DMS 273 treated with DMSO at 0.1 percent for 48 hours (cell line): ENCODE measurements at places on chromosomes 4 and X.

DNA sequence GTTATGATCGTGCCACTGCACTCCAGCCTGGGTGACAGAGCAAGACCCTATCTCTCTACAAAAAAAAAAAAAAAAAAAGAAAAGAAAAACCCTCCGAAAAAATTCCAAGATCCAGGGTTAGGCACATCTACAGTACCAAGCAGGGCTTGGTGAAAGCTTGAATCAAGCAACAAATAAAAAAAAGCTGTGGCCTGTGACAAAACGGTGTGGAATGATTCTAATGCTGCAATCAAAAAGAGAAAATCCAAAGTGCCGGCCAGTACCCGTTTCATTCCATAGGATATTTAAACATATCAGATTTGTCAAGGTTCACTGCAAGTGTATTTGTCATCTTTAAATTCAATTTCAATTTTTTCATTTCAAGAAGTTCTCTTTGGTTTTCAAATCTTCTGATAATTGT lies 20.5 kb downstream of the RWDD4 start:
- DNase-seq, result no peak

DNA sequence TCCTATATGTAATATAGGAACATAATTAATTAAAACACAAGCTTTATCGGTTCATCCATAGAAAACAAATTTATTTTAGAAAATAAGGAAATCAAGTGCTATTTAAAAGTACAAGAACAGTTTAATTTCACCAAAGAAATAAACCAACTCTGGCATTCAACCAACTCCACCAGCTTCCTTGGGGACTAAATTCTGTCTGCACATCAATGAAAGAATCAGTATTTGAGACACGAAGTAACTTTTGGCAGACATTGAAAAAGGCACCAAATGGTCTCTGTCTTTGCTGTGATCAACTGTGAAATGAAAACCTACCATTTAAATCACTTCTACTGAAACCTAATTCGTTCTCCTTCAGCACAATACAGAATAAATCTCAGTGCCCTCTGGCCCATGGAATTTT lies 719.7 kb upstream of the GRIA3 start:
- DNase-seq, result no peak

DNA sequence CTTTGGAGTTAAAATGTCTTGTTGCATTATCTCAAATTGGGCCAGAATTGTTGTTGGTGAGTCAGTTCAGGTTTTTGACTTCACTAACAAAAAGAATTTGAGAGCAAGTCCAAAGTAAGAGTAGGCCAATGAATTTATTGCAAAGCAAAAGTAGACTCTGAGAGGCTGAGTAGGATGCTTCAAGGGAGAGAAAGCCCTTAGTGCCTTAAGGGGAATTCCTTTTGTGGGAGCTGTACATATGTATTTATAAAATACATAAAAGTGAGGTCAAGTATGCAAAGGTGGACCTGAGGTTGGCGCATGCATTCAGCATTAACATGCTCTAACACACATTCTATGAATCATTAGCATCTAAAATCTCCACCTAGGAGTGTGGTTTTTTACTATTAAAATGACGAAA lies 565.4 kb downstream of the GRXCR1 start:
- no peak for DNase-seq

GRCh38 chr4:158856852-158857251 lies 88.0 kb downstream of the FNIP2 start:
- DNase-seq, result peak; percentile 8

- no peak for DNase-seq
These were observed 64.3 kb downstream of the TASL start for GRCh38 chrX:30513284-30513683.

DNA sequence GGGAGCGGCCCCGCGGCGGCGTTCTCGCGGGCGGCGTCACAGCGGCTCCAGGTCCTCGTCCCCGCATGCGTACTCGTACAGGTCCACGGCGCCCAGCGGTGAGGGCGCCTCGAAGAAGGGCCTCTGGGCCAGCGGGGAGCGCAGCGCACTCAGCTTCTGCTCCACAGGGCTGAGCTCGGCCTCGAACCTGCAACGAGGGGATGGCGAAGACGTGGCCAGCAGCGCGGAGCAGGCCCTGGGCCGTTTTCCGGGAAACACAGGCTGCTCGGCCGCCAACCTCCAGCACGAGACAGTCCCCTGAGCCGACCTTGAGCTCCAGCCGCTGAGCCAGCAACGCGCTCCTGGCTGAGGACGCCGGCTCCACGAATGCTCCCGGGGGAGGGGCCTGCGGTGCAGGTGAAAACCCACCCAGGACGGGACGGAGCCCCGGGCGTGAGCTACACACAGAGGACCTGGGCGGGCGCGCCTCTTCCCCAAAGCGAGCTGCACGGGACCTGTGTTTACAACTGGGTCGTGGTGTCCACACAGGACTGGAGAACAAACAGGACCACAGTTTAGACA lies 15.8 kb upstream of the GTPBP6 start:
- DNase-seq, result no peak

GRCh38 chr4:16051980-16052379 lies 31.8 kb downstream of the PROM1 start:
- DNase-seq, result no peak

GRCh38 chrX:49999087-49999486 lies 76.7 kb downstream of the CLCN5 start:
- DNase-seq, result no peak

DNA sequence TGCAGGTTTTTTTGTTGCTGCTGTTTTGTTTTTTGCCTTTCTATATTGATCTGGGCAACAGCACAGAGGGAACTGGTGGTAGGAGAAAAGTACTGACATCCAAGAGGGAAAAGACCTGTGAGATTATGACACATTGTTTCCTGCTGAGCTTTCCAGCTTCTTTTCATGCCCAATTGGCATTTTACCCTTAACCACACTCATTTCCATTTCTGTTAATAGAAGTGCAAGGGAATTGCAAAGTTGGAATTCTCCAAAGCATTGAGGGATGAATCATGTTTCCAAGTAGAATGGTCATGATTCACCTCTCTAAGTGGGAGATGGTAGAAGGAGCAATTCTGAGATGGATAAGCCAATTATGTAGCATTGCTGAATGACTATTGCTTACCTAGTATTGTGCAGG lies 161.5 kb downstream of the PPARGC1A start:
- DNase-seq, result no peak

DNA sequence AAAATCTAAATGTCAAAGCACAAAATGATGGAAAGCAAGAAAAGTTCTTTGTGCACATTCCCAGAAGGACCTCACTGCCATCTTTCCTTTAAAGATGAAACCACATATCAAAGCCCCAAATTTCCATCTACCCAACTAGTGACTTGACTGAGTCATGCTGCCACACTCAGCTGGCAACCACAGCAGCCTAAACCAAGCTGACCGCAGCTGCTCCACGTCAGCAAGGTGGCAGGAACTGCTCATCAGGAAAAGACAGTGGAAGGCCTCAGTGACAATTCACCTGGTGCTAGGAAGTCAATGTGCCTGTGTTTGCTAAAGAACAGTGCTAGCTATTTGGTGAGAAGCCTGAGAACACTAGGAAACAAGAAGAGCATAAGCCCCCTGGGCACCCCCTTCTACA lies 26.1 kb downstream of the ACOX3 start:
- DNase-seq, result no peak

DNA sequence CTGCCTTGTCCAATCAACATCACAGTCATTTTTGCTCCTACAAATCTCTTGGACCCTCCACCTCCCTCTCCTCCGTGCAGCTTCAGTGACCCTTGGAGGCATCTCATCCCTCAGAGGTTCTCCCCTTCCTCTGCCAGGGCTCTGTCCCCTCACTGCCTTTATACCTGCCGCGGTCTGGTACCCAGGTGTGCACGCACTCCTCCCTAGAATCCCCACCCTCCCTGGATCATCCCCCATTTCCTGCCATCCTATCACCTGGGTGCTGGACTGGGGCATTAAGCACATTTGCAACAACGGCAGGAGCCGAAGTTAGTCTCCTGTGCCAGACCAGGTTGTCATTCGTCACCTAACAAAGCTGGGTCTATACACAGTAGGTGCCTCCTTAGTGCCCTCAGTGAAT lies 10.1 kb downstream of the TMEM271 start:
- no peak for DNase-seq

DNA sequence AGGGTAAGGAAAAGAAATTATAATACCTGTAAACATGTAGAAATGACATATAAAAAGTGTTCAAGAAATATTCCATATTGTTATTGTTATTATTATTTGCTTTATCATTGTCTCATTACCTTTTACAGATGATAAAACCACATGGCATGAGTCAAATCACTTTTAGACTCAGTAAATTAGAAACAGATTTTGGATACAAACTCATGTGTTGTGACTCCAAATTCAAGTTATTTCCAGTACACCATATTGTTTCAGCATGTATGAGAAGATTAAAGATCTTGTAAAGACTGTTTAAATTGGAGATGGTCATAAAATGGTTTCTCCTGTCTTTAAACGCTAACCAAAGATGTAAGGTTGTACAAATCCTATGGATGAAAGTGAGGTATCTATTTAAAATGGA lies 18.1 kb downstream of the PPP1R2C start:
- no peak for DNase-seq

DNA sequence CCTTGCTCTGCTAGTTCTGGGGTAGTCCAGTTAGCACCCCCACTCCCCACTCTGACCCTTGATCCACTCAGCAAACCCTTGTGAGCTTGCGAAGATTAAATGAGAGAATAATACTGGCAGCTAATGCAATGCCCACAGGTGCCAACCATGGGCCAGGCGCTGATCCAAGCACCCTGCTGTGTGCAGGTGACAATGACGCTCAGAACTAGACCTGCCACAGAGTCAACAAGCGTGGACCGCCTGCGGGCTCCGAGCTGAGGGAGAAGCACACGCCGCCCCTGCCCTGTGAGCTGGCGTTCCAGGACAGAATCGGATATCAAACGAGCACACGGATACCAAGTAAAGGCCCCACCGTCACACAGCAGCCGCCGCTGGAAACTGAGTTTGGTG lies 129.2 kb downstream of the FAM53A start:
- no peak for DNase-seq

DNA sequence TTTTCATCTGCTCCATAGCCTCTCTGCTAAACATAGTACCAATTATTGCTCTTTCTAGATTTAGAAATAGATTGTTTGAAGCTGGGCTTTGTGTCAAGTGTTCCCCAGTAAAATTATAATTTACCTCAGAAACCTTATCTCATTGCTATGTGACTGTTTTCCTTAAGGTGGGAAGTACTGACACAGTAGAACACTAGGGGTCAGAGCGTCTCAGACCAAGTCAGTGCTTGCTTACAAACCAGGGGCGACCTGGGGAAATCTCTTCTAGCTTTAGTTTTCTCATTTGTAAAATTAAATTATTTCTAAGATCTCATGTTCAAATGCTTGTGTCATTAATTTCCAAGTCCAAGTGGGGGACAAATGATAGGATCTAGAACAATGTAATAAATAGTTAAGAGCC lies 360.4 kb downstream of the RAPGEF2 start:
- DNase-seq, result no peak

GRCh38 chr4:179601671-179602070 lies 2159.4 kb upstream of the AGA start:
- no peak for DNase-seq

- DNase-seq, result no peak
These were observed 127.0 kb upstream of the GATB start for GRCh38 chr4:151887816-151888180.

DNA sequence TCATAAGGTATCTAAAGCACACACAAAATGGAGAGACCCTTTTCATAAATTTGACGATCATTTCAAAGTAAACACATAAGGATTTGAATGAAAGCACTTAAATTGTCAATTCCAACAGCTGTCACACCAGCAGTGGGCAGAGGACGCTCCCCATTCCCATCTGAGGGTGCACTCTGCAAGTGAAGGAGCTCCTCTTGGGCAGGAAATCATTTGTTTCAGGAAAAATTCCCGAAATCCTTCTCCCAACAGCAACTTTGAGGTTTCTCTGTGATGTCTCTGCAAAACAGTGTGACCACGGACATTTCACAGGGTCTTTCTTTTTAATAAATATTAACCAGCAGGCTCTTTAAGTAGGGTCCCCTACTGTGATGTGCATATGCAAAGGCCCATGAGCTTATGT lies 111.0 kb downstream of the EPHA5 start:
- no peak for DNase-seq

- DNase-seq, result no peak
These were observed 31.8 kb upstream of the MAGEB2 start for GRCh38 chrX:30183554-30183953.

DNA sequence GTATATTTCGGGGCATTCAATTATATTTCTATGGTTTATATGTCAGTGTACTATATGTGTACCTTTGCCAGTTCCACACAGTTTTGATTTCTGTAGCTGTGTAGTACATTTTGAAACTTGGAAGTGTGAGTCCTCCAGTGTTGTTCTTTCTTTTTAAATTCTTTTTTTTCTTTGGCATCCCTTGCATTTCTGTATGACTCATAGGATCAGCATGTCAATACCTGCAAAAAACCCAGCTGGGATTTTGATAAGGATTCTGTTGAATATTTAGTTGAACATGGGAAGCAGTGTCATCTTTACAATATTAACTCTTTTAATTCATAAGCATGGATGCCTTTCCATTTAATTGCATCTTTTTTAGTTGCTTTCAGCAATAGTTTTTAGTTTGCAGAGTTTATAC lies 100.0 kb downstream of the SH3BGRL start:
- DNase-seq, result no peak

DNA sequence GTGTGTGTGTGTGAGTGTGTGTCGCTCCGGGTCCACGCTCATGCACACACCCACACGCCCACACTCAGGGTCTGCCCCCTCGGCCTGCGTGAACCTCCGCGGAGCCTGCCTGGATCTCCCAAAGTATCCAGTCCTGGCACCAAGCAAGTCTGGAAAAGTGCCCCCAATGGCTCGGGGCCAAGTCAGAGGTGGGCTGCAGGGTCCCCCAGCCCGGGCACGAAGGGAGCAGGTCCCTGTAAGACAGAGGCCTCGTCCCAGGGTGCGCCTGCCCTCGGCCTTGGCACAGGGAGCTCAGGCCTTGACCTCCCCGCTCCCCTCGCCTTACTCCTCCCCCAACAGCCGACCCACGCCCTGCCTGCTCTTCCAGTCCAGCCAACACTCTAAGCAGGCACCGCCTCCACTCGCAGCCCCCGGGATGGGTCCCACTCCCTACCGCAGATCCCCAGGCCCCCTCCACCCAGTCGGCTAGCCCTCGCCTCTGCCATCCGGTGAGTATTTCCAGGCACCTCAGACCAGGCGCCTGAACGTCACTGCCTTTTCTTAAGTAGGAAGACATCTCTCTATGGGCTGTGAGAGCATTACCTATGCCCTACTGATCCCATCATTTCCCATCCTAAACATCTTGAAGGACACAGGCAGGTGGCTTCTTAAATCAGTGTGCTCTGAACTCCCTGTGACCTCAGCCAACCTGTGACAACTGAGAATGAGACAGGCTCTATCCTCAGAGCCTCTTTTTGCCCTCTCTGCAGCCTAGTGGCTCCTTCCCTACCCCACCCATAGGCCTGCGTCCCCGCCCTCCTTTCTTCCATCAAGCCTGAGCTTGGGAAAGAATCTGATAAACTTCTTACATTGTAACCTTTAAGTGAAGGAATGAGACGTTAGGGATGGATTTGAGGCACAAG lies 704 bp downstream of the FAM114A1 start:
- DNase-seq, result no peak

- DNase-seq, result no peak
These were observed 150.3 kb downstream of the GPAT3 start for GRCh38 chr4:83686166-83686565.

- no peak for DNase-seq
These were observed 32.7 kb upstream of the NKRF start for GRCh38 chrX:119638725-119639471.

GRCh38 chrX:51860679-51861078 lies 32.7 kb upstream of the MAGED1 start:
- no peak for DNase-seq

GRCh38 chr4:19739101-19739651 lies 512.5 kb upstream of the SLIT2 start:
- DNase-seq, result no peak

GRCh38 chr4:26782168-26782829 lies 78.3 kb upstream of the STIM2 start:
- DNase-seq, result no peak

GRCh38 chr4:7960017-7960789 lies 20.5 kb upstream of the AFAP1 start:
- DNase-seq, result no peak
